Fibroblast of villous mesenchyme (primary cell): ENCODE measurements at places on chromosomes 3 and 15.

- DNase-seq, result no peak
Measured at GRCh38 chr3:138670407-138670806, 61.8 kb downstream of the FAIM start.

- DNase-seq, result peak; percentile 7
Measured at GRCh38 chr3:108420926-108421325, 89.5 kb downstream of the MYH15 start.

- DNase-seq, result peak; percentile 94
Measured at GRCh38 chr3:150469031-150469930, 61.2 kb downstream of the TSC22D2 start.

DNA sequence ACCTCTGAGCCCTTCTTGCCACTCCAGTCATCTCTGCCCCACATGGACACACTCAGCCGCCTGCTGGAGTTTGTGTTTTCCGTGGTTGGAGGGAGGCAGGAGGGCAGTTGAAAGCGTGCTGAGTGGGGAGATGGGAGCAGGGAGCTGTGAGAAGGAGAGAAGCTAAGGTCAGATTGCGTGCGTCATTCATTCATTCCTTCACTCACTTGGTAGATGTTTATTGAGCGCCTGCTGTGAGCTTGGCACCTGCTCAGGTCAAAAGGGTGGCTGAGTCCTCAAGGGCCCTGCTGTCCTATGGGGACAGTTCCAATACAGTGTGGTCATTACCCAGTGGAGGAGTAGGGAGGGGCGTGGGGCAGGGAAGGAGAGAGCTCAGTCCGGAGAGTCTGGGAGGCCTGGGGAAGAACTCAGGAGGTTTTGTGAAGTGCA is 23.5 kb downstream of the LIMD1 start:
- DNase-seq, result no peak

- peak; percentile 96 for DNase-seq
Measured at GRCh38 chr3:15636028-15636709, 34.6 kb downstream of the BTD start.

DNA sequence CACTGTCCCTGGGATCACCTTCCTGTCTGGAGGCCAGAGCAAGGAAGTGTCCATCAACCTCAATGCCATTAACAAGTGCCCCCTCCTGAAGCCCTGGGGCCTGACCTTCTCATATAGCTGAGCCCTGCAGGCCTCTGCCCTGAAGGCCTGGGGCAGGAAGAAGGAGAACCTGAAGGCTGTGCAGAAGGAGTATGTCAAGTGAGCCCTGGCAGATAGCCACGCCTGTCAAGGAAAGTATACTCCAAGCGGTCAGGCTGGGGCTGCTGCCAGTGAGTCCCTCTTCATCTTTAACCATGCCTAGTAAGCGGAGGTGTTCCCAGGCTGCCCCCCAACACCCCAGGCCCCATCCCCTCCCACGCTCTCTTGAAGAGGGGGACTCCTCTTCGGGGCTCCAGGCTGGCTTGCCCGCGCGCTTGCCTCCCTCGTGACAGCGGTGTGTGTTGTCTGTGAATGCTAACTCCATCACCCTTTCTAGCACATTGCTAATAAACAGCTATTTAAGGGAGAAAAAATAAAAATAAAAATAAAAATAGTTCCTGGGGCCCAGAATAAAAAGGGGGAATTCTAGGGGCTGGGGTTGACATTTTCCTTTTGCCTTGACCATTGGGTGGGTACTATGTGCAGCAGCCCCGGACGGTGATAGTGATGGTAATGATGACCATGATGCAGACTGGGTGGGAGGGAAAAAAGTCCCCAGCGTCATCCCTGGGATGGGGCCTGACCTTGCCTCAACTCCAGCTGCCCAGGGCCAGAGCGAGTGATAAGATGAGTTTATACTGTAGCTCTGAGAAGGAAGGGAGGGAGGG is 3.3 kb upstream of the ALAS1 start:
- DNase-seq, result peak; percentile 77
